Activated naive CD8-positive, alpha-beta T cell treated with anti-CD3 and anti-CD28 coated beads, Interleukin-2, amount 50 U/mL, for 16 hours (primary cell): ENCODE measurements at places on chromosomes 4 and X.

DNA sequence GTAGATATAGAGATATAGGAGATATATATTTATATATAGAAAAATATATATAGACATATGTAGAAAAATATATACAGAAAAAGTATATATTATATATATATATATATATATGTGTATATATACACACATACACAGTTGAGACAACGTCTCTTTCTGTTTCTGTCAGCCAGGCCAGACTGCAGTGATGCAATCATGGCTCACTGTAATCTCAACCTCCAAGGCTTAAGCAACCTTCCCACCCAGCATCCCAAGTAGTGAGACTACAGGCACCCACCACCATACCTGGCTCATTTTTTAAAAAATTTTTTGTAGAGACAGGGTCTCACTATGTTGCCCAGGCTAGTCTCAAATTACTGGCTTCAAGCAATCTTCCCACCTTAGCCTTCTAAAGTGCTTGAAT is 426.3 kb downstream of the GPM6A start:
- DNase-seq, result no peak

- DNase-seq, result no peak
These were observed 8.7 kb downstream of the GAGE10 start for GRCh38 chrX:49312176-49312575.

GRCh38 chrX:14865201-14865600 is 7.7 kb downstream of the FANCB start:
- no peak for DNase-seq

GRCh38 chr4:168388890-168389289 is 70.3 kb upstream of the DDX60 start:
- no peak for DNase-seq

GRCh38 chr4:73036123-73036522 is 33.4 kb downstream of the COX18 start:
- no peak for DNase-seq

DNA sequence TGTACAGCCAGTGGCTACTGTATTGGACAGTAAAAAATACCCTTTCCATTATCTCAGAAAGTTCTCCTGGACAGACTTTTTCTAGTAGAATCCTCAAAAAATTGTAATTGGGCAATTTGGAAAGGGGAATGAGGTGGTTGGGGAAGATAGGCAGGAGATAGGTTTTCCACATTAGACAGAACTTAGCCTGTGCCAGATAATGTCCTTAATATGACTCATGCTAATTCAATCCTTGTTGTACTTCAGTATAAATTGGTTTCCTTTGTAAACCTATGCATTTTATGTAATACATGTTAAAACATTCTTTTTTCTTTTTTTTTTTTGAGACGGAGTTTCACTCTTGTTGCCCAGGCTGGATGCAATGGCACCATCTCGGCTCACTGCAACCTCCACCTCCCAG is 8.9 kb downstream of the EIF4E start:
- no peak for DNase-seq

DNA sequence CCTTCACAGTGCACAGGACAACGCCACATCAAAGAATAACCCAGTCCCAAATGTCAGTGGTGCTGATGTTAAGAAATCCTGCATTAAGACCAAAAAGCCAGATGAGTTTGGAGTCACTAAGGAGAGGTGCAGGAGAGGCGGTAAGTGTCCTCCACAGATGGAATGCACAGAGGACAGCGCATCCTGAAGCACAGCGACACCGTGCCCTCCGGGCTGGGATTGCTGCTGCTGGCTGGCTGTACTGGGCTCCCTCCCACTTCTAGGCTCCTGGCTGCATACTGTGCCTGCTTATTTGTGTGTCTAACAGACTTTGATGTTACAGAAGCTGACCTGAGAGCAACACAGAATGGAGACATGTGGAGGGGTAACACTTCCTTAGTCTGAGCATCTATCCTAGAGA is 325.6 kb upstream of the BOD1L1 start:
- DNase-seq, result no peak
